ENCODE measurements at places on chromosomes 2 and 18. TPM values are rescaled to one million over a fixed set of nuclear protein-coding genes. Genes with fewer than 3 reads are reported as not detected.

DNA sequence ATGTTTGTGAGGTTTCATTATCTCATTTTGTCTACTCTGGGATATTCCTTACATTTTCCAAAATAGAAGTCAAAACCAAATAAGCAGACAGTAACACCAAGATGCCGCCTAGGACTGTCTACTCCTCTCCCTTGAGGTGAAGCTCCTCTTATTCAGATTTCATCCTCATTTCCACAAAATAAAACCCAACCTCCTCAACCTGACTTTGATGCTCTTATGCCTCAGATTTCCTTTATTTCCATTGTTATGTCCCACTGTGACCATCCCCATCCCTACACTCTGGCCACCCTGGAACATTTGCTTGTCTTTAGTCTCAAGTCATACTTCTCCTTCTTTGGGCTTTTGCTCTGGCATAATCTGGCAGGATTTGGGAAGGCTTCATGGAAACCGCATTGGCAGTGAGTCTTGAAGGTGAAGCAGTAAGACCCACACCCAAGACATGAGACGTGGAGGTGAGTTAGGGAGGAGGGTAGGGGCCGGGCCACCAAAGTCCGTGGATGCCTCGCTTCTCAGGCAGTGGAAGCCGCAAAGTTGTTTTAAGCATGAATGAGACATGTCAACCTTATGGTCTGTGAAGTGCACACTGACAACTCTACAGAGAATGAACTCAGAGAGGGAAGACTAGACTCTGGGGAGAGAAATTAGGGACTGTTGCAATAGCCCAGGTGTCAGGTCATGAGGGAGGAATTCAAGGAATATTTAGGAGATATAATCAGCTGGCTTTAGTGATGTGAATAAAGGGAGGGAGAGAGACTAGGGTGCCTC lies 63.6 kb downstream of the DDX1 start:
- H3K27ac ChIP-seq: no peak overlapping the region
- no peaks in the 10 kb centered on the region for H3K36me3 ChIP-seq
- no peak for DNase-seq
- no peak overlapping the region for H3K4me3 ChIP-seq
- H3K4me1 ChIP-seq: peaks cover under 1% of the 10 kb centered on the region

DNA sequence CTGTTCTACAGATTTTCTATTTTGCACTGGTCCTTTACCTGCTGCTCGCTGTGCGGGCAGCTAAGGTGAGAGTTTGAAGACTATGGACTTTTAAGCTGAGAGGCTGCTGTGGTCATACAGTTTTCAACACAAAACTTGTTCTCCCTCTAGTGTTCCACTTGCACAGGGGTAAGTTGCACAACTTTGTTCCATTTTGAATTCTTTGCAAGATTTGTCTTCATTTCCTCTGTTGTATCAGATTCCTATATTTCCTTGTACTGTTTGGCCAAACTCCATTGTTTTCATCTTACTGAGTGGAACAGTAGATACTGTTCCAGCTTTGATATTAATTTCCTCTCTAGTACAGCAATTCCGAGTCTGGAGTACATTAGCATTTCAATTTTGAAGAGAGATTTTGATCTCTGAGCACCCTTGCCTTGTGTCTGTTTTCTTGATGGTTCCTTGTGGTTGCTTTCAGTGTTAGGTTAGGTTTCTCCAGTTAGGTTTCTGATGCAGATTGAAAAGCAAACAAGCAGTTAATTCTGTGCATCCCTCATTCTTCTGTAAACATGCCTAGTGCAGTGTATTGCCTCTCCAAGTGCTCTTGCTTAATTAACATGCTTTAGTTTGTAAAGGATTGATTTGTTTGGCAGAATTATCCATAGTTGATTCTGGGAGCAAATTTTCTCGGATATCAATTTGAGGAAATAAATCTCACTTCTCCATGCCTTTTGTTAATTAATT lies 188.8 kb downstream of the PTPRM start:
- no peak overlapping the region for H3K4me3 ChIP-seq
- peak overlapping the region; percentile 74 for H3K27ac ChIP-seq
- H3K4me1 ChIP-seq: peaks cover 87% of the 10 kb centered on the region
- no peaks in the 10 kb centered on the region for H3K36me3 ChIP-seq
- no peak for DNase-seq
- no peaks in the 10 kb centered on the region for H3K27me3 ChIP-seq

IL18RAP gene
- total RNA-seq: 0.30 TPM

LCT gene
- total RNA-seq: not detected
